ENCODE measurements at places on chromosomes 7 and 10.
A peak's percentile ranks its signal among the peaks of the same experiment; 100 is the strongest.

DNA sequence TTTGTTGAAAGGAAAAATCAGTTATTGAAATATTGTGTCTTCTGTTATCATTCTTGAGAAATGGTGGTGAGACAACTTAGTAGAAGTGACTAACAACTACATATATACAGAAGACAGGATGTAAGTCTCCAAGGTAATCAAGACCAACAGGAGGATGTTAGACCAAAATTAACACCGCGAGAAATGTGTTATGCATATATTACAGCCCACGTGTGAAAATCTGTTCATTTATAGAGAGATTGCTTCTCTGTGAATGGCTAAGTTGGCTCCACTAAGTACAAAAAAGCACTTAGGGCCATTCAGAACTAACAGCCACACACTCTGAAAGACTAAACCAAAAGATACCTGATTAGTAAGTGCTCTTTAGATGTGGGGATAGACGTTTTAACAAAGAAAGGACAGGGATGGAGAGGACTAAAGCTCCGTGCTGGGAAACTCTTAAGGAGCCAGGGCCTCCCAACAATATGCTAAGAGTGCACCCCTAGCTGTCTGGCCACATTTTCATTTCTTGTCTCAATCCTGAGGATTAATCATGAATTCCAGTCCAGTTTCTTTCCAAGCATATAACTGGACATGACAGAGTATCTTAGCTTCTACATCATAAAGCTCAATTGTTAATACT lies 26.5 kb downstream of the HDAC9 start:
- DNase-seq, result no peak

DNA sequence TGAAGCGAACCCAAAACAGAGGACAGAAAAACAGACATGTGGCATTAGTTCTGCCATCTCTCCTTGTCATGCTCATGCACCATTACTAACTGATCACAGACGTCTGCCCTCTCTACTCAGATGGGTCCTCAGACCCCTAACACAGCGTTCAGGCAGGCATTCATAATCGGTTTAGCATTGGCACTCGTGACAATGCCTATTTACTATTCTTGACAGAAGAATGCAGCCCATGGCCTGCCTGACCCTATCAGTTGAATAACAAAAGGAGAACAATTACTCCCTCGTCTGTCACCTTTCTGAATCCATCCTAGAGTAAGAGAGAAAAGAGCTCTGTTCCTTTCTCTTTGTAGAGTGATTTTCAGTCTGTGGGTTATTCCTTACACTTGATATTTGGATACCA lies 194.6 kb upstream of the PHYHIPL start:
- DNase-seq, result no peak

GRCh38 chr7:154953006-154953684 lies 49.8 kb downstream of the PAXIP1 start:
- peak; percentile 61 for DNase-seq

GRCh38 chr7:88200261-88200660 lies 19.6 kb downstream of the SRI start:
- no peak for DNase-seq

- DNase-seq, result no peak
Observed at GRCh38 chr7:130288829-130289228, 4.1 kb upstream of the CPA4 start.

DNA sequence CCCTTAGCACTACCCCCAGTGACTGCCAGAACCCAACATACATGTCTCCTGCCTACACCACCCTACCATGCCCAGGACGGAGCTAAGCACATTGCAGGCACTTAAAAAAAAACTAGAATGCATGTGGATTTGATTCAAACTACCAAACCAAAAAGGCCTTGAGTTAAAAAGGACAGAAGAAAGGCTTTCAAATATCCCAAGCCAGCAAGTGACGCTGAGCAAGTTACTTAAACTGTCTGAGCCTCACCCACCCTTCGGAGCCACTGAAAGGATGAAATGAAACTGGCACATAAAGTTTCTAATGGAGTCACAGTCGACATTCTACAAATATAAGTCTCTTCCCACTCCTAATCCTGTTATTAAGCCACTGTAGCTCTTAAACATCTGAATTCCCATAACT lies 1.8 kb downstream of the CPXM2 start:
- DNase-seq, result no peak

DNA sequence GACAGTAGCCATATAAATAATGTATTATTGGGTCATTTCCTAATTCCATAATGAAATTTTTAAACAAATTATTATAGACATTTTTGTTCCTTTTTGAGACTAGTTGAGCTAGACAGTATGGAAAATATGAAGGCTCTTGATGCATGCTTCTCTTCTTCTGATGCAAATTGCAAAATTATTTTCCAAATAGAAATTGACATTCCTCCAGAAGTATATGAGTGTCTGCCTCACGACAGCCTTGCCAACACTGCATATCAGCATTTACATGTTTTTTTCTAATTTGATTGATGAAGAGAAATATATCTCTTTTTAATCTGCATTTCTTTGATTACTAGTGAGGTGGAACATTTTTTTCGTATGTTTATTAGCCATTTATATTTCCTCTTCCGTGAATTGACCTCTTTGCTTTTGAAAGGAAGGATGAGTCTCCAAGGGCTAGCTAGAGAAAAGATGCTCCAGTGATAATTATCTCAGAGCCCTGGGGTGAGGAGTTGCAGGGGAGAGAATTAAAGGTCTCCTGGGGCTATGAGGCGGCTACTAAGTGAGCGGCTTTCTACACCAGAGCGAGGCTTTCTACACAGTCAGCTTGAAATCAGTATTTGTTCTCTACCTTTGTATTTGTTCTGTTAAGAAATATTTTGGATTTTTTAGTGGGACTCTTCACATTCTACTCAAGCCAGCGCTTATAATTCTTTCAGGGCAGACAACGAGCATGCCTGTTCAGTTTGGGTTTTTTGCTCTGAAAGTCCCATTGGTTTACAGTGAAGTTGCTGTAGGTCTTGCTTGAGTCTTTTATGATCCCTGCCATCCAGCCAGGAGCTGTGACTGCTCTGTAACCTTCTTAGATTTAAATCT lies 712.2 kb upstream of the GALNT17 start:
- DNase-seq, result no peak

Measured in stimulated activated CD4-positive, alpha-beta T cell treated with anti-CD3 and anti-CD28 coated beads, Interleukin-15, amount 100 ng/mL, for 48 hours (primary cell).